ENCODE measurements at places on chromosomes 13 and 19.

GRCh38 chr13:30196025-30196424, 111.3 kb downstream of the KATNAL1 start:
- DNase-seq: peak; percentile 20

DNA sequence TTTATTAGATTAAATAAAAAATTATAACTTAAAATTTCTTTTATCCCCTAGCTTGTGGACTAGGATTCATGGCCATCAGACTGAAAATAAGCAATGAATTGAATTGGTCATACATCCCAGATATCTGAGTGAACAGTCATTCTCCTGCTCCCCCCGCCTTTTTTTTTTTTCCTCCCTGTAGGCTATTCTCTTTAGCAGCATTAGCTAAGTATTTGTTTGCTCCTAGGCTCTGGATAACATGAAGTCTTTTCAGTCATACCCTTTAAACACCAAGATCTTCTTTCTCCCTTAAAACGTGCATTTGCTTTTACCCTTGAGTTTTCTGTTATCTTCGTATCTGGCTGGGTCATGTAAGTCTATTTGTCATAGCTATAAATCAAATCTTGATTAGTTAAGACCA, 866.7 kb upstream of the SPRY2 start:
- no peak for DNase-seq

GRCh38 chr13:31067416-31068118, 94.1 kb downstream of the HSPH1 start:
- DNase-seq: no peak

- peak; percentile 82 for DNase-seq
Measured at GRCh38 chr13:95494082-95494681, 58.3 kb upstream of the CLDN10 start.
